Activated naive CD4-positive, alpha-beta T cell treated with anti-CD3 and anti-CD28 coated beads, Interleukin-2, amount 10 ng/mL, durations not matched to agents 7 days and 5 days (primary cell): ENCODE measurements at places on chromosomes 7 and 10.

GRCh38 chr10:71881647-71882355 lies 30.8 kb upstream of the PSAP start:
- no peak for DNase-seq

DNA sequence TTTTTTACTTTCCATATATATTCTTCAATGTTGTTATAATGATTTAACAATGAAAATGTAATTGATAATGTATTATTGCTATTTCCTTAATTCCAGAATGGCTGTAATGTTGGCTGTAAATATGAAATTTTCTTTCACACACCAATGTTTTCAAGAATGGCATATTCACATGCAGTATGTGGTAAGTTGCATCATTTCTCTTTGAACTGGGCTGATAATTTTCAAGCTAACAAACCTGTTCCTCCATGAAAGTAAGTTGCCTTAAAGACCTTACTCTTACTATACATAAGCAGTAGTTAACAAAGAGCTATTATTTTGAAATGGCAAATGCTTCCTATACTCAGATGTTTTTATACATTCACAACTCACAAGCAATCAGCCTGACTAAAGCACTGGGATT lies 154.5 kb downstream of the TMEM168 start:
- no peak for DNase-seq

- no peak for DNase-seq
Observed at GRCh38 chr7:767941-768731, 41.1 kb upstream of the PRKAR1B start.

DNA sequence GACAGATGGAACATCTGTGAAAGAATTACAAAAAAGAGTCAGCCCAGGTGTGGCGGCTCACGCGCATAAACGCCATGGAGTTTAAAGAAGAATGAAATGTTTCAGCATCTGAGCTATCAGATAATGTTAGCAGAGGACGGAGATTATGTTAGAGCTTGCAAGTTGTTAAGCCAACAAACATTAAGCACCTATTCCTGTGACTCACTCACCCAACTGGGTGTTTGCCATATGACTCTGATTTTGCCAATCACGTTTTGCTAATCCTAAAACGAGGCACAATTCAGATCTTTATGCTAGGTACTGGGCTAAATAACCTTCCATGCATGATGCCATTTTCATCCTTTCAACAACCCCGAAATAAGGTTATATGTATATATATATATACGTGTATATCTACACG lies 29.0 kb upstream of the CCNY start:
- DNase-seq: no peak

GRCh38 chr7:15352421-15353206 lies 209.2 kb downstream of the AGMO start:
- no peak for DNase-seq

- no peak for DNase-seq
Observed at GRCh38 chr7:104412911-104413310, 84.5 kb downstream of the LHFPL3 start.

DNA sequence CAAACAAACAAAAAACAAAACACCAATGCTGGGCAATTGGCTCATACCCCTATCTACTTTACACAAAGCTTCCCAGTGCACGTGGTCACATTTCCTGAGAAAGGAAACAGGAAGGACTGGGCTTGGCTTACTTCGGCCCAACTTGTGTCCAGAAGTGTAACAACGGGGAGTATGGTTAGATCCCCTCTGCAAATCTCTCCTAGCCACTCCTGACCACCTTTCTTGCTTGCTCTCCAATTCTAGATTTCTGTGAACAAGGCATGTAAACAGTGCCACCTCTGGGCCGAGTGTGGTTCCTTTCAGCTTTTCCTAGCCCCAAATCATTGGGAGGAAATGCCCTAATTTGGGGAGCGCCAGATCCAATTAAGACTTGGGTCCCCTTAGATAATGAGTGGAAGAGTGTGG lies 21.0 kb upstream of the FRAT2 start:
- peak; percentile 35 for DNase-seq

DNA sequence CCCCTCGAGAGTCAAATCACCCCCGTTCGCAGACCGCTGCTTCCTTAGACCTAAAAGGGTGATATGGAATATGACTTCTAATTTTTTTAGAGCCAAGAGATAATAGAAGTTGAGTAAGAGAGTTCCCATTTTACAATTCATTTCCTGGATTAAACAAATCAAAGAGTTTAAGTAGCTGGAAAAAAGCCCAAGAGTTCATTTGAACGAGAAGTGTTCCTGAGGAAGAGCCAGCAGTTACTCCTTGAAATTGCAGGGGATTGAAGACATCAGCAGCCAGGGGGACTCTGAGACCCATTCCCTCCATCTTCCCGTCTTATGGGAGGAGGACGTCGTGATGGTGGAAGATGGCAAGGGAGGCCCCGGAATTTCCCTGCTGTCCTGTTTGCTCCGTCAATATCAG lies 277.0 kb downstream of the WDR11 start:
- DNase-seq: no peak

DNA sequence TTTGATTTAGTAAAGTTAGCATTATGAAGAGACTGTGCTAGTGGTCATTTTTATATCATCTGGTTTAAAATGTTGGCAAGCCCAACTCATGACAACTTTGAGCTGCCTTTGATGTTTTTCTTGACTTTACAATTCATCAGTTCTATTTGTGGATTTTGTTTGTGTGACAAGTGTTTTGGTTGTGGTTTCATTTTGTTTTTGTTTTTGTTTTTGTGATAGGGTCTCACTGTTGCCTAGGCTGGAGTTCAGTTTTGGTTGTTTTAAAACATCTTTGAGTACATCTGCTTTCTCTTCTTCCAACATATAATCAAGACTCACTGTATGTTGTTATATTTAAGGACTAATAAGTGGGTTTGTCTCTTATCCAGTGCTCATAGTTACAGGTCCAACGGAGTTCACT lies 17.6 kb upstream of the SFR1 start:
- DNase-seq: no peak

DNA sequence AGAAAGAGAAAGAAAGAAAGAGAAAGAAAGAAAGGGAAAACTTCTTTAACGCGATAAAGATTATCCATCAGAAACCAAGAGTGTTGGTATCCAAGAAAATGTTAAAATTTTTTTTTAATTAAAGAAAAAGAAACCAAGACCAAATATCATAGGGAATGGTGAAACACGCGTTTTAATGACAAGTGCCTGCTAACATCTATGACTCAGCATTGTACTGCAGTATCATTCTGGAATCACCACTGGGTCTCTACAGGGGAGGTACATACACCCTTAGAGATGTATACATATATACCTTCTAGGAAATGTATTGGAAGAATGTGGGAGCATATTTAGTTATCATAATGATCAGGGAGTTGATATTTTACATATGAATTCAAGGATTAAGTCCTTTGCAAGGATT lies 32.1 kb upstream of the PIK3AP1 start:
- no peak for DNase-seq

DNA sequence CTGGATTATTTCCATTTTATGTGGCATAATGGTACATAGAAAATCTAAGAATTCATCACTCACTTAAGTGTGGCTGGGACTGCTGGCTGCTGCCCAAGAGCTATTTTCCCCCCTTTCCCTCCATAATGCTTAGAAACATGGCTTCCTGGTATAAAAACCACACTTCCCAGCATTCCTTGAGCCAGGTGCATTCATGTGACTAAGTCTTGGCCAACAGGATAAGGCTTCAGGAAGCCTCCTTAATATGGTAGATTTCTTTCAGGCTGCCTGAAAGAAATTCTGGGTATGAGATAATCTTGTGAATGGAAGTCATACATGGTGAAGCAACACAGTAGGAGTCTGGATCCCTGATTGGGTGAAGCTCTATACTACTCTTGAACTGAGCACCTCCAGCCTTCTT lies 178.0 kb downstream of the JAZF1 start:
- DNase-seq: no peak

DNA sequence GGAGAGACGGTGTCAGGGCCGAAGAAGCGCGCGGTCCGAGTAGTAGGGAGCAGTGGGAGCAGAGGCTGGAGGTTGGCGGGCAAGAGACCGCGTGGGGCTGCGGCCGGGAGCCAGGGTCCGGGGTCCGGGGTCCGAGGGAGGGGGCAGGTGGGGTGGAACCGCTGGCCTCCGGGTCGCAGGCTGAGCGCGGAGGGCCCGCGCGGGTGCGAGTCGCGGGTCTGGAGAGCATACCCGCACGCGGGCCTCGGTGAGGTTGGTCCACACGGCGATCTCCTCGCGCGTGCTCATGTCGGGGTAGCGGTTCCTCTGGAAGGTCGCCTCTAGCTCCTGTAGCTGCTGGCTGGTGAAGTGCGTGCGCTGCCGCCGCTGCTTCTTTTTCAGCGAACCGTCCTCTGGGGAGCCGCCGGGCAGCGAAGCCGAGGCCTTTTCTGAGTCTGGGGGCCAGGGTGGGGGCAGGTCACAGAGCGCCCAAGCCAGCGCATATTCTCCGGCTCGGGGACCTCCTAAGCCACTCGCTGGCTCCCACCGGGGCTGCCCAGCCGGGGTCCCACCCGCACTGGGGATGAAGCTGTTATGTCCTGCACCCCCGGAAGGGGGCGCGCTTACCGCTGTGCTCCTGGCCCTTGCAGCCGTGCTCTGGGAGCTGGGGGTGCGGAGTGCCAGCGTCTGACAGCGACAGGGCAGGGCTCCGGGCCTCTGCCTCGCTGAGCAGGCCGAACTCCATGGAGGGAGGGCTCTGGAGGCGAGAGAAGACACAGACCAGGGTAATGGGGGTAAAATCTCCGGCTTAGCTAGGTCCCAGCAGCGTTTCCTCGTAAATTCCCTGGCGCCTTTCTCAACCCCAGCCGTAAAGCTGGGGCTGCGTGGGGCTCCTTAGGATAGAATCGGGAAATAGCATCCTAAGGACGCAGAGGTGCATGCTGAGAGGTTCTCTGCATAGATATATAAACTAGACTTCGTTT lies 5.5 kb downstream of the ELOVL3 start:
- DNase-seq: peak; percentile 80

DNA sequence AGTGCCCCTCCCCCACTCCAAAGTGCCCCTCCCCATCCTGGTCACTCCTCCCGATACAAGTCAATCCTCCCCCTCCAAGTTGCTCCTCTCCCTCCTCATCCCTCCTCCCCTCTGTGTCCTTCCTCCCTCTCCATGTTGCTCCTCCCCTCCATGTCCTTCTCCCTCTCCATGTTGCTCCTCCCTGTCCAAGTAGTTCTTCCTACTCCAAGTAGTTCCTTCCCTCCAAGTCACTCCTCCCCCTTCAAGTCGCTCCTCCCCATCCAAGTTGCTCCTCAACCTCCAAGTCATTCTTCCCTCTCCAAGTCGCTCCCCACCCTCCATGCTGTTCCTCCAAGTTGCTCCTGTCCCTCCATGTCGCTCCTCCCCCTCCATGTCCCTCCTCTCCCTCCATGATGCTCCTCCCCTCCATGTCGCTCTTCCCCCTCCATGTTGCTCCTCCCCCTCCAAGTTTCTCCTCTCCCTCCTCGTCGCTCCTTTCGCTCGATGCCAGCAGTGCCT lies 8.6 kb upstream of the WBP1L start:
- DNase-seq: no peak

DNA sequence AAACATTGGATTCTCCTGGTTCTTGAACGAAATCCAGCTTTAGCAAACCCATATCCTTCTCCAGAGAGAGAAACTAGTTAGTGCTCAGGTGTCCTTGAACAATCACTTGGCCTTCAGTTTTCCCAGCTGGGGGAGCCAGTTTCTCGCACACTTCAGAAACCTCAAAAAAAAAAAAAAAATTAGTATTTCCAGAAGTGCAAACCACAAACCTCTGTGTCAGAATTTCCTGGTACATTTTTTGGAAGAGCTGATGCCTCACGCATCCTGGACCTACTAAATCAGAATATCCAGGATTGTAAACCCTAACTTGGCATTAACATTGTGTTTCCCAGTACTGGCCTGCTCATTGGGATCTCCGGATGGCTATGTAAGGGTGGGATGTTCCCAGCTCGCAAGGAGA lies 143.4 kb upstream of the EGR2 start:
- DNase-seq: no peak

DNA sequence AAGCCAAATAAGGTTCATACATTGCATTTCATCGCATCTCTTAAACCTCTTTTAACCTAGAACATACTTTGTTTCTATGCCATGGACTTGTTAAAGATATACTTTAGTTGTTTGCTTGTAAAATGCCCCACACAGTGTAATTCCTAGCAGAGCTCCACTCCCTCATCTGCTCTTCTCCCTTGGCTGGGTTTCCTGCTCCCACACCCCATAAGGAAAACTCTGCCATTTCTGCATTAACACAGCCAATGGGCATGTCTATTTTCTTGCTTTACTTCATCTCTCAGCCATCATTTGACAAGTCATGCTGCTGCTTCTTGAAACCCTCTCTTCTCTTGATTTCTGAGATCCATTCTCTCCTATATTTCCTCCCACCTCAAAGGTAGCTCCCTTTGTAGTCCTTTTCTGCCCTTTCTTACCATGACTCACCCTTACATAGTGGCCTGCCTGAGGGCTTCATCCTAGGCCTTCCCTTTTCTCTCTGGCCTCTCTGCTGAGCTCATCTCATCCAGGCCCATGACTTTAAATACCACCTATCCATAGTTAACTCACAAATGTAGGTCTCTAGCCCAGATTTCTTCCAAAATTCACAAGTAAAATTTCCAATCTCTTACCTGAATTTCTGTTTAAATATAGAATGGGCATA lies 471.4 kb downstream of the ADRA2A start:
- no peak for DNase-seq

DNA sequence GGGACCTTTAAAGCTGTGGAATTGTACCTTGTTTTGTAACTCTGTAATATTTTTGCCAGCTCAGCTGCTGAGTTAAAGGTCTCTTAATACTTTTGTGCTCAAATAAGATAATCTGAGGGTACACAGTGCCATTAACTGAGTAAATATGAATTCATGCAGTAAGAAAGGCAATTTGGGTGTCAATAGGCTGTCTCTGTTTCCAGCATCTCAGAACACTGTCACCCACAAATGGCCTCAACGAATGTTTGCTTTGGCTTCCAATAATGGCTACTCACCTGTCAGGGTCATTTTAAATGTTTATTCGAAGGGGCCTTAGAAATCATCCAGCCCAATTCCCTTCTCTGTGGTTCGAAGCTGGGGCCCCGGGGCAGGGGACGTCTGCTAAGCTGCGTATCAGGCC lies 225.4 kb downstream of the ZMYND11 start:
- no peak for DNase-seq

DNA sequence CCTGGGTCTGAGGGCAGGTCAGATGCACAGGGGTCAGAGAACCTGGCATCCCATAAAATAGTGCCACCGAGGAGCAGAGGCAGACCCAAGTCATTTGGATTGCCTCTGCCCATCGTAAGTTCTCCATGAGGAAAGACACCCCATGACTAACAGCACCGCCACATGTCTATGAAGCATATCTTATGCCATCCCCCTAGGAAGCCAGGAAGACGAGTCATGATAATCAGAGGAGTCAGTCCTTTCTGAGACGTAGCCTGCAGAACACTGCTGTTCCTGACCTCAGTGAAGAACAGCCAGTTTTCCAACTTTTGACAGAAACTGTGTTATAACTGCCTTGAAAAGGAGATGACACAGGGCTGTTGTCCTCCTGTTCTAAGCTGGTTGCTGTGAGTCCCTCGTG lies 51.2 kb downstream of the INSYN2A start:
- DNase-seq: no peak

DNA sequence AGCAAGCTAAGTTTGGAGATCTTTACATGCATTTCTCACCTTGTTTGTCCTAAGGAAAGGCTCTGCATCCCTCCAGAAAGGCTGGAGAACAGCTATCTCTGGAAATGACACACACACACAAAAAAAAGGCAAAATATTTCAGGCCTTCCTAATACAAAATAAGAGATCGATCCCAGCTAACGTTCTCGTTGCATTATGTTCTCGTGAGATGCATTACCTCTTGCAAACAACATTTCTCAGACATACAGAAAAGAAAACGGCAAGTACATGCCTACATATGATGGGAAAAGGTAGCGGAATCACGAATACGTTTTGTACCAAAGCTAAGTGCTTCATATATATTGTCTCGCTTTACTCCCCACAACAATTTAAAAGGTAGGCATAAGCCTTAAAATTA lies 488 bp downstream of the MTERF1 start:
- DNase-seq: no peak

- DNase-seq: peak; percentile 71
Observed at GRCh38 chr7:158975526-158976467, 119.4 kb downstream of the DYNC2I1 start.
